Vagina (tissue), 2 donors: ENCODE measurements at places on chromosomes 1 and 21. TPM values are rescaled to one million over a fixed set of nuclear protein-coding genes. Genes with fewer than 3 reads are reported as not detected.

Gene B3GALNT2
- 48.6 TPM for total RNA-seq

DNA sequence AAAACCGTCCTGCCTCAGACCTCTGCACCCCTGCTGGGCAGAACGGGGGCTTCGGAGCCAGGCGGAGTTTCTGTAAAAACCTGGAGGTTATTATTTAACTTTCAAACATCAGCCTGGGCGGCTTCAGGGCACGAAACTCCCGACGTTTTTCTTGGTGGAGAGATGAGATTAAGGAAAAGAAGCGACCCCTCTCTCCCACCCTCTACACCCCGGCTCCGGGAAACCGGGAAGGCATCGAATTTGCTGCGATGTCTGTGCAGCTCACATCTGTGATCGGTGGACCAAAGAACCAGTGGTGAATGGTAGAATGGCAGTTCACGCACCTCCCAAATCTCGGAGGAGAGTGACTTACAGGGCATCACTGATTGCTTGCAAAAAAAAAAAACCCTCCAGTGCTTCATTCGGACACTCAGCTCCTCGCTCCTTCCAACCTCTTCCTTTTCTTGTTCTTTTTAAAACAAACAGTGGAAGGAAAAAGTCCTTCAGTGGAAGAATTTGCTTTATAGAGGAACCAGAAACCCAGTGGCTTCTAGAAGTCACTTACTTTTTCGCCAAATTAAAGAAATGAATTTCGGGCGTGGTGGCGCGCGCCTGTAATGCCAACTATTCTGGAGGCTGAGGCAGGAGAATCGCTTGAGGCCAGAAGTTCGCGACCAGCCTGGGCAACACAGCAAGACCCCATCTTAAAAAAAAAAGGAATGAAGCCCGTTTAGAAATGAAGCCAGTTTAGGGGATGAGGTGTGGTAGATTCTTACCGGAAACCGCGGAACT is 884 bp downstream of the PHACTR4 start:
- DNase-seq = no peak

GRCh38 chr1:50735443-50735842 is 224.6 kb downstream of the FAF1 start:
- no peak for DNase-seq

DNA sequence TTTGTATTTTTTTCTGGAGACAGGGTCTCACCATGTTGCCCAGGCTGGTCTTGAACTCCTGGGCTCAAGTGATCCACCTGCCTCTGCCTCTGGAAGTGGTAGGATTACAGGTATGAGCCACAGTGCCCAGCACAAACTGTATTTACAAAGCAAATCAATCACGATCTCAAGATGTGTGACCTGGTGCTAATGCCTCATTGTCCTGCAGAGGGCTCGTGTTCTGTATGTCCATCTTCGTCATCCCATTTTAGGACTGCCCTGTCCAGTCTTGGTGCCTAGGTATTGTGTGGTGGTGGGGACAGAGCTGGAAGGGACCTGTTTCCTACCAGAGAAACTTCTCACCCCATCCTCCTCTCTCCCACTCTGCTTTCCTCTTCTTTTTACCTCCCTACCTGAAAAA is 20.2 kb downstream of the PROK1 start:
- no peak for DNase-seq

DNA sequence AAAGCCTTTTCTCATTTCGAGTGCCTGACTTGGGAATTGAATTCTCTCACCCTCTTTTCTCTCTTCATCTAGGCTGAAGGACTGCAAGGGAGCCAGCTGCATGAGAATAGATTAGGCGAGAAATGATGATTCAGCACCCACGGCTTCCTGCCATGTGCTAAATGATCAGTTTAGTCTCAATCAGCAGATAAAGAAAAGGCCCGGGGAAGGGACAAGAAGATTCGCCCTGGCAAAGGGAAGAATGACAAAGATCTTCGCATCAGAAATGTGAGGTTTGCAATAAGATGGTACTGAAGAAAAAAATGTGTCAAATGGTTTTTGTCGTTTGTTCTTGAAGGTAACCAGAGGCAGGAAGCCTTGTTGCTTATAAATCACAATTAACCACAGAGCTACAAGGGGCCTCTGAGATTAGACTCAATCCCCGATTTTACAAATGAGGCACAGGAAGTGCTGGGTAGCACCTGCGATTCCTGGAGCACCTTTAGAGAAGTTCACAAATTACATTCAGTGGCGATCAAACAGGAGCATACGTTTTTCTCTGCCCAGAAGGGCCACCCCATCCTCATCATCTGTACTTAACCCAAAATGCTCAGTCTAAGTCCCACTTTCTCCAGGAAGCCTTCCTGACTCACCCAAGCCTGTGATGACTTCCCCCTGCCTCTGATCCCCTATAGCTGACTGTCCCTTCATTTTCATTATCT is 183.4 kb downstream of the ZNF281 start:
- DNase-seq = no peak

DNA sequence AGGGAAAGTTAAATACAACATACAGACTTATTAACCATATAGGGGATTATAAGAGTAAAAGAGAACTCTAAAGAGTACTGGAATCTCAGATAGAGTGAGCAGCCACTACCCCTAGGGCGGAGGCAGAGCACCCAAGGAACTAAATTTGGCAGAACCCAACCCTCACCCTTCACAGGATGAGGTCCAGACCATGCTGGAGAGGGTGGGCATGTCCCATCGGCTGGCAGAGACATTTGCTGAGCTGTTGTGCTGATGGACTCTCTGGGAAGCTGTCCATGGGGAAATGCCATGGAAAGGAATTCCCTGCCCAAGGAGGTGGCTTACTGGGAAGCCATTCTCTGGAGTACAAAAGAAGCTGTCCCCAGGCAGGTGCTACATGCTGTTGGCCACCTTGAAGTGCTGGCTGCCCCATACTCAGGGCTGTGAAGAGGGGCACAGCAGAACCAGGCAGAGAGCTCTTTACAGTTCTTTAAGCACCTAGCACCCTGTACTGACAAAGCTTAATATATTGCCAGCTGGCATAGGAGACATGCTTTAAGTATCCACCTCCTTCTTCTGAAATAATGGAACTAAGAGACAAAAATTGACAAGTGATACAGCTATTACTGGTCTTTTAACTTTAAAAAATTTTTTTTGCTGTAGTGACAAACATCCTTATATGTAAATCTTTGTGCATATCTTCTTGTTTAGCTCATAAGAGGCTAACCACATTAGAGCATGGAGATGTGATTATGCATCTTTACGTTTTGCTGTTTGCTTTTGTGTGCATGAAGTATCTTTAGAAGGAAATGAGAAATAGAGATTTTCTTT is 29.6 kb downstream of the TSNAX start:
- DNase-seq = no peak

DNA sequence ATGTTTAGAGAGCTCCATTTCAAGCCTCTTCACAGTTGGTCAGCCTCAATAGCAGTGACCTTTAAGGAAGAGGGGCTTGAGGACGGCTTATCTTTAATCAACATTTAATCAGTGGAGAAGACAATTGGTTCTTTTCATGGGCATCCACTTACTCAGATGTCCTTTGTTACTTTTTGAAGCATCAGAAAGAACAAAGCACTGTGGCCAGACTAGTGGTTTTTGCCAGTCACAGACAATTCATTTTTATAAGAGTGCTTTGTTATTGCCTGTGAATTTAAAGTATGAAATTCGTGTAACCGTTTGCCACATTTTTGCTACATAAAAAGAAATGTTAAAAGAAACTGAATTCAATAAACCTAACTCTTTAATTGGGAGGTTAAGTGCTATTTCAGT is 222.8 kb downstream of the TPR start:
- no peak for DNase-seq

- no peak for DNase-seq
Measured at GRCh38 chr1:37102656-37103382, 68.5 kb upstream of the GRIK3 start.
